ENCODE measurements at places on chromosomes 13 and 19.

- DNase-seq = no peak
These were observed 10.9 kb upstream of the QTRT1 start for GRCh38 chr19:10690341-10690781.

GRCh38 chr13:99258946-99259345 lies 767 bp upstream of the GPR18 start:
- no peak for DNase-seq

- DNase-seq = peak; percentile 94
These were observed 12.1 kb upstream of the PSMD8 start for GRCh38 chr19:38362076-38362945.

DNA sequence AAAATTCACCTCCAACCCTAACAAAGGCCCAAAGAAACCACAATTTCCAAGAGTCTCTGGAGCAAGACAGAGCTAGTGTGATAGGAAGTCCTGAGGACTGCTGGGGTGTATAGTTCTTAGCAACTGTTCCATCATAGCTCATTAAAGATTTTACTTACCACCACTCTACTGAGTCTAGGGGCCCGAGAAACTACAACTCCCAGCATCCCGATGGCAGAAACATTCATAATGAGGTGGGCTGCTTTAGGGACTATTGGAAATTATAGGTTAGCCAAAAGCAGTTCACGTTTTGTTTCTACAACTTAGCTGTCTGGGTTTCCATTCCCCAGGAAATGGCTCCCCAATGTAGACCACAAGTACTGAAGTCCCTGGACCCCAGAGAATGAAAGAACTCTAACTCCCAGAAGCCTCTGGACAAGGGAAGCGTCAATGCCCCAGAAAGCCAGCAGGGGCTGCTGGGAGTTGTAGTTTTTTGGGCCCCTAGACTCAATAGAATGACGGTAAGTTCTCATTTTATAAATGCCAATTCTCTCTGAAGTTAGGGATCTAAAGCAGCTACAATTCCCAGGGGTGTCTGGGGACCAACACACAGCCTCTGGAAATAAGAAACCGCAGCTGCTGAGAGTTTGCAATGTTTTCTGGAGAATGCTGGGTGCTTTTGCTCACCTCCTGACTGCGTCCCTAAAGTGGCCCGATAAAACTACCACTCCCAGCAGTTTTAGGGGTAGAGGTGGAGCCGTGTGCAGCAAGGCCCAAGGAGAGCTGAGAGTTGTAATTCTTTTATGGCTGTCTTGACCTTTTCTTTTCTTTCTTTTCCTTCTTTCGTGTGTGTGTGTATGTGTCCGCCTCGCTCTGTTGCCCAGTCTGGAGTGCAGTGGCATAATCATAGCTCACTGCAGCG lies 11.1 kb downstream of the FTL start:
- DNase-seq = peak; percentile 68

DNA sequence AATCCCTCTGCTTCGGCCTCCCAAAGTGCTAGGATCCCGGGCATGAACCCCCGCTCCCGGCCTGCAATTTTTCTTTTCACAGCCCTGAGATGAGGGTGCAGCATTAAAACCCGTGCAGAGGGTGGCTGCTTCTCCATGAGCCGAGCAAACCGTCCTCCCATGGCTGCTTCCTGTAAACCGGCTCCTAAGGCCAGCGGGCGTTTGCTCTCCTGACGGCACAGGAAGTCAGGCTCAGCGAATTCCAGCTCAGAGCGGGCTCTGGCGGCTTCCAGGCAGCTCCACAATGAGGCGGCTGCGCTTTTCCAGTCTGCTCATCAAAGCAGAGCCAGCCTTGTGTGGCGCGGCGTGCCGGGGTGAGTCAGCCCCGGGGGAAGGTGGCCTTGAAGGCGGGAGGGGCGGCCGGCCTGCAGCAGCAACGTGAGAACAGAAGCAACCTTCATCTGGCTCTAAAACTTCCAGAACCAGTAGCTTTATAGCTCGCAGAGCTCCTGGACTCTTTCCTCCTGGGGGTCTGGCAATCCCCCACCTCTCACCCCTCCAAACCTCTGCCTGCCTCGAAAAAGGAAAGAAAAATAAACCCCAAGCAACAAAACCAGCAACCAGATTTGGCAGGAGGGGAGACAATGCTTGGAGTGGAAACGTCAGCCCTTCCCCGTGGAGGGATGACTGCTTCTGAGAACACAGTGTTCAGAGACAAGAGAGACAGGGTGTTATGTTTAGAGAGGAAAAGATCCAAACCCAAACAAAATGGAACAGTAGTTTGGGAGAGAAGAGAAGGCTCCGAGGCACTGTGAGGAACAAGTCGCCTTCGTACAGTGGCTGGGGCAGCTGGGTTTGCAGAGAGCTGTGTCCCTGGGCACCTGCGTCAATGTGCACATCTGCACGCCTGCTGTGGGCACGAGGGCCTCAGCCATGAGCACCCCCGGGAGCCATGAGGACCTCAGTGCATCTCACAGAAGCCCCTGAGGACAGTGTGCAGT lies 67.8 kb downstream of the GADD45B start:
- DNase-seq = peak; percentile 84

- DNase-seq = no peak
These were observed 4.0 kb downstream of the DDX39A start for GRCh38 chr19:14414926-14415690.

DNA sequence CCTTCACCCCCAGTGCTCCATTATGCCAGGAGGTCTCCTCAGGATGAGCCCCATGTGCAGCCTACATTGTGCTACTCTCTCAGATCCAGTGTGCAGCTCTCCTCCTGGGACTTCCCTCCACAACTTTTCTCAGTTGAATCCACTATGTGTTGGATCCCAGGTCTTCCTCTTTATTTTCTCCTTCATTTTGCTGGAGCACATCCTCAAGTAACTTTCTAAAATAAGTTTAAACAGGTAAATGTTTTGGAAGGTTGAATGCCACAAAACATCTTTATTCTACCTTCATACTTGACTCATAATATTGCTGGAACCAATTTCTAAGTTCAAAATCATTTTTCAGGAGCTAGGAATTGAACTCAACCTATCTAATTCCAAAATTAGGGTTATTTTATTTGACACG lies 52.1 kb downstream of the C13orf46 start:
- DNase-seq = no peak

GRCh38 chr19:50488389-50489194 lies 11.9 kb upstream of the GARIN5A start:
- no peak for DNase-seq

DNA sequence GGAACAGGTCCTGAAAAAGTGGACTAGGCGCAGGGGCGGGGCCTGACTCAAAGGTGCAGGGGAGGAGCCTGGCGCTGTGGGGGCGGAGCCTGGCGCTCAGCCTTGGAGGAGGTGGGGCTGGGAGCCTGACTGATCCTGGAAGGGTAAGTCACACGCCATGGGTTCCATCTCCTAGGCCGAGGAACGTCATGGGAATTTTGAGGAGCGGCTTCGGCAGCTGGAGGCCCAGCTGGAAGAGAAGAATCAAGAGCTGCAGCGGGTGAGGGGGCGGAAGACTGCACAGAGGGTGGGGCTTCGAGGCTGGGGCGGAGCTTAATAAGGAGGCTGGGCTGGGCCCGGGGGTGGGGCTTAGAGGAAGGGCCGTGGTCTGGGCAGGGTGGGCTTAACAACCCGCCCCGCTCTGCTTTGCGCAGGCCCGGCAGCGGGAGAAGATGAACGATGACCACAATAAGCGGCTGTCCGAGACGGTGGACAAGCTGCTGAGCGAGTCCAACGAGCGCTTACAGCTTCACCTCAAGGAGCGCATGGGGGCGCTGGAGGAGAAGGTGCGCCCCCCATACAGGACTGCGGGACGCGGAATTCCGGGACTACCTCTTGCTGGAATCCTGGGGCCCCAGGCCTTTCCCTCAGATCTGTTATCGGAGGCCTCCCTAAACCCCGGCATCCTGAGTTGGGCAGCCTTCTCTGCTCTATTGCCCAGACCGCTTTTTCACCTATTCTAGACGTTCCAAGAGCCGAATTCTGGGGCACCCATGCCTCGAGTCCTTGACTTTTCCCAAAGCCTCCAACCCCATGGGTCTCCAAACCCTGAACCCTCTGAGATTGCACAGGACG lies 14.5 kb downstream of the PPFIA3 start:
- DNase-seq = peak; percentile 83

DNA sequence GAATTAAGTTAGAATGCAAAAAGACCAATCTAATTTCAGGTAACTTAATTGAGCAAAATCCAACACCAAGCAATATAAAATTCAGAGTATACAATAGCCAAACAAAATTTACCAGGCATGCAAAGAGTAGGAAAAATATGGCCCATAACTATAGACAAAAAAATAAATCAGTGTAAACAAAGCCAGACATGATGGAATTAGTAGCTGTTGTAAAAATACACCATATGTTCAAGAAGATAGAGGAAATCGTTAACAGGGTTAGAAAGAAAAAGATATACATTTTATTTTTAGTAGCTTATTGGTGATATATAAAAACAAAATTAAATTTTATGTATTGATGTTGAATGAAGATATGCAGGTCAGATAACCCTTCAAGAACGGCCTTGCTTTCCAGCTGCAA lies 621.1 kb upstream of the MIR17HG start:
- no peak for DNase-seq

DNA sequence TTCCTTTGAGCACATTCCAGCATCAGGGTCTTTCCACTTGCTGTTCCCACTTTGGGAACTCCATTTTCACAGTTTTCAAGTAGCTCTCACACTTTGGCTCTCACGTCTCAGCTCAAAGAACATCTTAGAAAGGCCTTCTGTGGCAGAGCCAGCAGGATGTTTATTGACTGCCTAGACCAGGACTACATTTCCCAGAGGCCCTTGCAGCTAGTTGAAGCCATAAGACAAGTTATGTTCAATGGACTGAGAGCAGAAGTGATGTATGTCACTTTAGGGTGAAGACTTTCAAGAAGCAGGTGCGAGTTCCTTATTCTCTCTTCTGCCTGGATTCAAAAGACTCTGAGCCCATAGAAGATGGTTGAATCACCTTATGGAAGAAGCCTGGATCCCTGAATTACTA lies 4.3 kb upstream of the HAUS5 start:
- peak; percentile 21 for DNase-seq

- no peak for DNase-seq
These were observed 119.6 kb downstream of the RFC3 start for GRCh38 chr13:33937373-33938098.

DNA sequence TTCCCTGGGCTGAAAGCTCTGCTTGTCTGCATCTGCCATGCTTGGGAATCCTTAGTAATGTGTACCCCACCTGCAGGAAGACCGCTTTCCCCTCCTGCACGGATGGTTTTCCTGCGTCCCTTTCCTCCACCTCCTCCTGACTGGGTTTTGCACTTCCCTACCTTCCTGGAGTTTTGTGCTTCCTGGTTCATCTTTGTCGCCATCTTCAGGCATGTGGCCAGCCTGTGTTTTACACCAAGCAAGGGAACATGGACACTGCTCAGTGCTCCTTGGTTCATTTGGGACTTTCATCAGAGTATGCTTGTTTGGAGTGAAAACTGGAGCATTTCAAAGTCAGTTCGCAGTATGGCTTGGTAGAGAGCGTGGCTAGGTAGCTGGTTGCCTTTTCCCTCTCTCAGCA lies 30.7 kb downstream of the ERICH6B start:
- no peak for DNase-seq

GRCh38 chr19:49188626-49189200 lies 31.1 kb downstream of the TRPM4 start:
- DNase-seq = no peak

DNA sequence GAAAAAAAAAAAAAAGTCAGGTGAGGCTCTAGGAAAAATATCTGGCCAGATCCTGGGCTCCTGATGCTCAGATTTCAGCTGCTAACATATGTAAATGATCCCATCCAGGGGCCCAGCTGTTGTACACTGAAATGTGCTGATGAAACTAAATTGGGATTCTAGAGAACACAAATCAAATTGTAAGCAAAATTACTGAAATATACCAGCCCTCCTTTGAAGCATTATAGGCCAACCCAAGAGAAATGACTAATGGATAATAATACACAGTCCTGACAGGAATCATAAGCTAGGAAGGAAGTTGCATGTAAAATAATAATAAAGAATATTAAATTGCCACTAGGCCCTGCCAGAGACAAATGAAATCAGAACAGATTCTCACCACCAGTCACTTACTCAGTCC lies 17.8 kb downstream of the KCTD12 start:
- no peak for DNase-seq

DNA sequence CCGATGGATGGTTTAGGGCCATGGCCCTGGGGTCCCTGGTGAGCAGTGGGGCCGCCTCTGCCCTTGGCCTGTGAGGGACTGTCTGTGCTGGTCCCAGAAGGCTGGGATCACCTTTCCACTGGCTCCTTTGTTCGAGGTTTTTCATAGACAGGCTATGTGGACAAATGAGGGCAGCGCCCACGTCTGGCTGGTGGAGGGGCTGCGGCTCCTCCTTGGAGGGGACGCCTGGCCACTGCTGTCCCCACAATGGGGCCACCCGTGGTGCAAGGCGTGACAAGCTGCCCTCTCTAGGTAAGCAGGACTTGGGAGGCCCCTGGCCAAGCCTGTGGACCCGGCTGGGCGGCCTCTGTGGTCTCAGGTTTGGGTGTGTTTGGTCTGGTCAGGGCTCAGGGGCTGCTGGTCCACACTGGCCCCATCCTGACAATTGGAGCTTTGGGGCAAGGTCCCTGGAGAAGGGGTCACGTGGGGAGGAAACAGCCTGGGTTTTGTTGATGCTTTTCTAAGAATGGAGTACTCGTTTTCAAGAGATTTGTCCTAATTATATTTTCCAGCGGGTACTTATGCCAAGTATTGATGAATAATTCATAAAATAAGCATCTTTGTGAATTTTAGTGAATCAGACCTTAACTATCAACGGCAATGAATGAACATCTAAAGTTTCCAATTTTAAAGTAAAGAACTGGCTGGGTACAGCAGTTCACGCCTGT lies 33.3 kb downstream of the MCF2L start:
- no peak for DNase-seq

- no peak for DNase-seq
These were observed 1.8 kb upstream of the NMRK2 start for GRCh38 chr19:3931041-3931440.

DNA sequence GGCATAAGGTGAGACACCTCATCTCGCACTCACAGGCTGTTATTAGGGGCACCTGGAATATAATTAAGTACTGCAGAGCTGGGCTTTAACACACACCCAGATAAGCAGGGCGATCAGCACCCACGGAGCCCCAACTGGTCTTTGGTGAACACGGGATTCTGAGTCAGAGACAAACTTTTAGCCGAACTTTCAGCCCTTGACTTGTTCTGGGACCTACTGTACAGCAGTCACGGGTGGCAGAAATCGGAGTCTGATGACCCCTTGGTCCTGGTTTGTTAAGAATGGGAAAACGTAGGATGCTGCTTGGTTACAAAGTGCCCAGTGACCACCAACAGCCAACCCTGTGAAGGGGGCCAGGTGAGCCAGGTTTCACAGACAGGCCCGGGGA lies 9.0 kb downstream of the SH3GL1 start:
- no peak for DNase-seq

DNA sequence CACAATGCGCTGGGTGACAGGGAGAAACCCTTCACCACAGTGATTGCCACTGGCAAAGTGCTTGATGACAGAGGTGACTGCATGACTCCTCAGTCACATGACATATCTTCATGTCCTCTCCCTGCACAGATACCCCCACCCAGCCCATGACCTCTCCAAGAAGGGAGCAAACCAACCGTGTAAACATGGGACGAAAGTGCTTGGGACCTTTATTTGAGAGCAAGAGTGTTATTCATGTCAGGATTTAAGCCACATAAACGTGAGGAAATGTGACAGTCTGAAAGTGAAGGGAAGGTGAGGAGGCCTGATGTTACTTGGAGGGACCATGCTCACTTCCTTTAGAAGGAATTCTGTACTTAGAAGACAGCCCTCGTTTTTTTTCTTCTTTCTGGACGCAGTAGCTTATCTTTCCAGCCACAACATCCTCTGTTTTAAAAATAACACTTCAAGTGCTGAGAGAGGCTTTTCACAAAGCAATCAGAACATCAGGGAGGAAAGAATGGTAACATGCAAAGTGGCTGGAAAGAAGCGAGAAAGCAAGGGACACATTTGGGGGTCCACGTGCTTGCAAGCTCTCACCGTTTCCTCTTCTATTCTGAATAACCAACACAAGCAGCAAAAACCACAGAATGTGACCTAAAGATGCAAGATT lies 35.6 kb downstream of the EPS15L1 start:
- no peak for DNase-seq

Measured in activated CD4-positive, alpha-beta T cell treated with anti-CD3 and anti-CD28 coated beads for 36 hours (primary cell).